G401 (cell line): ENCODE measurements at places on chromosomes 7 and 10. TPM values are rescaled to one million over a fixed set of nuclear protein-coding genes. Genes with fewer than 3 reads are reported as not detected.

DNA sequence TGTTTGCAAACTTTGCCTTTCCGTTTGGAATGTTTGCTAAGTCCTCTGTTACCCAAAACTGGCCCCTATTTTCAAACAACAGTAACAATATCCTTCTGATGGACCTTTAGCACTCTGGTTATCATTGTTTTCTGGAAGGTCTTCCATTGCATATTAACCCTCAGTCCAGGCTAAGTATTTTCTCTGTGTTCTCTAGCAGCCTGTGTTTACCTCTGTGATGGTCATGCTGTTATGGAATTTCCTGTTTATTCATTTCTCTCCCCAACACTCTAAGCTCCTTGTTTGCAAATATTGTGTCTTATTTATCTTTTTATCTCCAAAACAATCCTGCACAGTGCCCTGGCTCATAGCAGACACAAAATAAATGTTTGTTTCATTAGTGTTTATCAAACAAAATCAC, 560.3 kb downstream of the ATRNL1 start:
- DNase-seq: no peak

- DNase-seq: no peak
These were observed 50.9 kb upstream of the MGMT start for GRCh38 chr10:129416155-129416554.

GRCh38 chr7:22127835-22128527, 182.3 kb upstream of the CDCA7L start:
- no peak for DNase-seq

GRCh38 chr10:28587270-28587969, 54.5 kb downstream of the WAC start:
- DNase-seq: no peak

GRCh38 chr7:152152267-152152666, 126.8 kb downstream of the GALNT11 start:
- no peak for DNase-seq

DNA sequence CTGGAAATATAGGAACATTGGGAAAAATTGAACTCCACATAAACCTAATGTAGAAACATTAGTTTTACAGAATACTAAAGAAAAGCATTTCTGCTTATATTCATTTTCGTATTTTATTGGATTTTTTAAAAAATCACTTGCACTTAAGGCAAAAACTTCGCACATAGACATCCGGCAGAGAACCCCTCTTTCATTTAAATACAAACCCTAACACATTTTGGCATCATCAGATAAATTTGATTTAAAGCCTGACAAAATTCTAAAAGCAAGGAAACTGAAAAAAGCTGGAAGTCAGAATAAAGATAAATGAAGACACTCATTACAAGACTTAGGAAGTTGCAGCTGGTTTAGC, 396 bp upstream of the EXOC4 start:
- no peak for DNase-seq

GRCh38 chr7:54680377-54681005, 78.5 kb downstream of the SEC61G start:
- no peak for DNase-seq

DNA sequence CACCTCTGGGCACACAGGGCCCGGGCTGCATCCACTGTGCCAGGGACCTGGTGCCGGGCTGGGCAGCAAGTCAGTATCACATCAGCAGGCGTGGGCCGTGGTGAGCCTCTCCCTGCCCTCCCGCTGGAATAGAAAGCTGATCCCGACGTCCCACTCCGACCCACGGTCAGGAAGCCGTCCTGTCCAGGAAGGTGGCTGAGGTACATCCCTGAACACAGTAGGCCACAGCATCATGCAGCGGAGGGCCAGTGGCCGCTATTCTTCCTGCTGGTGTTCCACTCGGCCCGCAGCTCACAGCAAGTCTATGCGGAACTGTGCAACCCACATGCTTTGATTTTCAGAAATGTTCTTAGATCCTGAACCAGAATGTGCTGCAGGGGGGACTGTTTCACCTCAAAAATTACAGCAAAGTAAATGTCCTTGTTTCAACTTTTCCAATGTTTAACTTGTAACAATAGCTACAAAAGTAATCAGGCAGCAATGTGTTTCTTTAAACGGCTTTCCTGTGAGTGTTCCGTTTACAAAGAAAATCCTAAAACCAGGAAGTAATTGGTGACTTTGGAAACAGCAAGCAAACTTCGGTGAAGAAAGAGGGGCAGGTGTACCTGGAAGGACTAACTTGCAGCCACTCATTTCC, 676 bp upstream of the GPR146 start:
- DNase-seq: no peak

- DNase-seq: no peak
These were observed 18.4 kb upstream of the MAP3K8 start for GRCh38 chr10:30415593-30415992.

GRCh38 chr10:89115876-89116627, 91.1 kb downstream of the CH25H start:
- DNase-seq: no peak

- no peak for DNase-seq
These were observed 27.5 kb downstream of the DLG5 start for GRCh38 chr10:77899080-77899477.

DNA sequence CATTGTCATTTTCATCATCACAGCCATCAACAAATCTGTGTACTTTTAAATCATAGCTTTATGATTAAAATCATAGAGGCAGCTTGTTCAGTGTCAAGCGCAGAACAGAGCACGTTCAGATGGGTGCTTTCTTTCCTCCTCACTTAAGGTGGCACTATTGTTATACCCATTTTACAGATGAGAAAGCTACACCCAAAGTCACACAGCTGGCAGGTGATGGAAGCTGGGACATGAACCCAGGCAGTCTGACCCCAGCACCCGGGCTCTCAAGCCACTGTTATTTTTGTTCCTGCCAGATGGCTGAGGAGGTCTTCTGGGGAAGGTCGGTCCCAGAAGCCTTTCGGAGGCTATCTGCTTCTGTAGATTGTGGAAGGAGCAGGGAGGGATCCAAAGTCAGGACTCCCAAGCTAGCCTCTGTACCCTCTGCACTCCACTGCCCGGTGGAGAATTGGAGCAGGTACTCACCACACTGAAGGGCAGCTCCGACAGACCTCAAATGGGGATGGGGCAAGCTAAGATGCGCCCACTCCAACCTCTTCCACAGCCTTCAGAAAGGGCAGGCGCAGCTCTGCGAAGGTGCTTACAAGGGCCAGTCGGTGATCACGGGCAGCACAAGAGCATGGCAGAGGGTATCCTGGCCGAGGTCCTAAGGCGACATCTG, 610 bp downstream of the AVPI1 start:
- no peak for DNase-seq

GRCh38 chr10:30062582-30062981, 3.2 kb upstream of the JCAD start:
- DNase-seq: no peak

TLL2 gene
- total RNA-seq: 0.37 and 0.44 TPM in 2 replicates

FRAT1 gene
- 12.1 and 13.2 TPM in 2 replicates for total RNA-seq

HYCC1 gene
- total RNA-seq: 23.1 and 23.3 TPM in 2 replicates

KCNIP2 gene
- total RNA-seq: not detected in 2 replicates

SLC35G1 gene
- 5.6 and 7.9 TPM in 2 replicates for total RNA-seq

MICALL2 gene
- 12.3 and 13.0 TPM in 2 replicates for total RNA-seq

HDAC9 gene
- 1.5 and 5.6 TPM in 2 replicates for total RNA-seq

FAM24B gene
- 2.6 and 4.3 TPM in 2 replicates for total RNA-seq
